ENCODE measurements at places on chromosomes 1 and 21.

- DNase-seq = no peak
Observed at GRCh38 chr1:28416509-28417194, 47.1 kb downstream of the PHACTR4 start.

GRCh38 chr1:23436520-23437354, 12.2 kb upstream of the TCEA3 start:
- no peak for DNase-seq

- no peak for DNase-seq
Observed at GRCh38 chr1:158942490-158942889, 11.1 kb downstream of the PYHIN1 start.

DNA sequence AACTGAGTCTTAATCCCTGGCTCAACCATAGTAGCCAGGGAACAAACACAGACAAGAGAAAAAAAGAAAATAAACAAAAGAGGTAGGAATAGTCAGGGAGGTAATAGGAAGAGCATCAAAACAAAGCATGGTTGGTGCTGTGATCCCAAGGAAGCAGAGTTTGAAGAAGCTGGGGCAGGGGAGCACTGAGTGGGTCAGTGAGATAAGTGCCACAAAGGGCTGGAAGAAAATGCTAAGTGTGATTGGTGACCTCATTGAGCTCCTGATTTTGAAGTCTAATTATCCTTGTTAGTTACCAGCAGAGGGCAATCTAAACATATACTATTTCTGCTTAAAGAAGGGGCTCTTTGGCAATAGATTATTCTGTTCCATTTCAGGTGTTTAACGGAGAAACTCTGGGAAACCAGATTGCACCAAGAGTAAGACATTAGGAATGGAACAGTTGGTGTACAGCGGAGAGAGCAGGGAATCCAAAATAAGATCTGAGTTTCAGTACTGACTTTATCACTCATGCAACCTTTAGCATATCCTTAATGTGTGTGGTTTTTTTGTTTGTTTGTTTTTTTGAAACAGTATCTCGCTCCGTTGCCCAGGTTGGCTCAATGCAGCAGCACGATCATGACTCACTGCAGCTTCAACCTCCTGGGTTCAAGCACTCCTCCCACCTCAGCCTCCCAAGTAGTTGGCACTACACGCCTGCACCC, 30.7 kb upstream of the KIAA1614 start:
- DNase-seq = peak; percentile 21

- DNase-seq = no peak
Observed at GRCh38 chr1:167198518-167199133, 22.1 kb upstream of the POU2F1 start.

DNA sequence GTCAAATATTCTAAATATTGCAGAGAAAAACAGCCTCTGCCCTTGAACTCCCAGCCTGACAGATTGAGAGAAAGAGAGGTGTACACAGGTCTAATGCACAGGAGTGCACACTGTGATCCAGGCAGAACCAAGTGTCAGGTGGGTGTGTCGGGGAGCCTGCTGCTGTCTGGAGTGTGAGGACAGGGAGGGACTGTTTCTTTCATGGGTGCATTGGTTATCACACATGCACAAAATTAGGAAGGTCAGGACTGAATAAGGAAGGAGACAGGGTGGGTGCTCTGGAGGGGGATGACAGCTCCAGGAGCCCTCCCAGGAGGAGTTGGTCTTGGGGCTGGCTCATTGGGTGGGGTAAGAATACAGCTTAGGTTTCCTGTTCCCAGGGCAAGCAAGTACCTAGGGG, 13.3 kb upstream of the PINK1 start:
- no peak for DNase-seq

- DNase-seq = no peak
Observed at GRCh38 chr1:110255392-110255787, 45.3 kb downstream of the KCNC4 start.

- DNase-seq = peak; percentile 23
Observed at GRCh38 chr21:41419921-41420862, 5.8 kb upstream of the MX1 start.

GRCh38 chr1:248823517-248824001, 2.2 kb downstream of the SH3BP5L start:
- no peak for DNase-seq

DNA sequence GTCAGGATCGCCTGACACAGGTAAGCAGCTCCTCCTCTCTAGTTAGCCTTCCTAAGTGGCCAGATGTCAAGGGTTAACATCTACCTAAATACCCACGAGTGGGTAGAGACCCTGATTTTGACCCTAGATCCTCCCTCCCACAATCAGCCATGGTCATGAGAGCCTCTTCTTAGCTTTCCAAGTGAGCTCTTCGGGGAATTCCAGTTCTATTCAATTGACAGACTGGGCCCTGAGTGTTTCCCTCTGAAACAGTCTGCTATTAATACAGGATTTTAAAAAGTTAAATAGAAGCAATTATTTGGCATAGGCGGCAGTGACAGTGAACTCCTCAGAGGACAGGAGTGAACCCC, 28.1 kb downstream of the C2CD2 start:
- DNase-seq = no peak

GRCh38 chr1:152053375-152053774, 16.6 kb upstream of the S100A11 start:
- DNase-seq = no peak

DNA sequence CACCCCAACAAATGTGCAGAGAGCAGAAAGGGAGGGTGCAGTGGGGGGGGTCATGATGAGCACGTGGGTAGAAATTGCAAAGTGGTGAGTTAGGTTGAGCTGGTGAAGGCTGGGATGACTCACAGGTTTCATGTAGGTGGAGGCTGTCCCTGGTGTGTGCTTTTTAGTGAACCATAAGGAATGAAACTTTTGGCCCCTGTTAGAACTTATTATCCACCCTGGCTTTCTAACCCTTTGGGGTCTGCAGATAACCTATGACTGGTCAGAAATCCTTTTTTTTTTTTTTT, 46.9 kb downstream of the DOP1B start:
- peak; percentile 59 for DNase-seq

- DNase-seq = no peak
Observed at GRCh38 chr1:30277415-30277814, 446.0 kb downstream of the MATN1 start.

- no peak for DNase-seq
Observed at GRCh38 chr1:35229587-35230360, 36.8 kb upstream of the SFPQ start.

DNA sequence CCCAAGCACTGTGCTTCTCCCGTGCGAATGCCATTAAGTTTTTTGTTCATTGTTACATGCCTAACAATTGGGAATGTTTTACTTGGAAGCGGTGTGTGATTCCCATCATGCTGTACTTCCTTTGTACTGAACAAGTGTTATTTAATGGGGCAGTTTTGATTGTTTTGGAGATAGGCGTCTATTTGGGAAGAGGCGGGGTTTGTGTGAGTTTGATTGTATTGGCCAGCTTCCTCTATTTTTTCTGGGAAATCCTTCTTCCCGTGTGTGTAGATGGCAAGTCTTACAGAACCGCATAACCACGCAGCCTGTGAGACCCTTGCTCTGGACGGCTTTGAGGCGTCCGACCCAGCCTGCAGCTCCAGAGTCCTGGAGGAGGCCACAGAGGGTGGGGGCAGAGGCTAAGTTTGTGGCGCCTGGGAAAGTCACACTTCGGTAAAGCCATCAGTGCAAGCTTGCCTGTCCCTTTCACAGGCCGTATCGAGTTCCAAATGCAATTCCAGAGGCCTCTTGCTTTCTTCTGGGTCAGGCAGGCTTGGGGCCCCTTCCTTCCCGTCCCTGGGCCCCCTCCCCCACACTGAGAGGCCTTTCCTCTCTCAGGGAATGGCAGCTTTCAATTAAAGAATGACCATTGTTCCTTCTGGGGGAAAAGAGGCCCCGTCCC, 210.3 kb downstream of the TOMM20 start:
- no peak for DNase-seq

- peak; percentile 15 for DNase-seq
Observed at GRCh38 chr1:108643492-108644335, 17.2 kb downstream of the HENMT1 start.

DNA sequence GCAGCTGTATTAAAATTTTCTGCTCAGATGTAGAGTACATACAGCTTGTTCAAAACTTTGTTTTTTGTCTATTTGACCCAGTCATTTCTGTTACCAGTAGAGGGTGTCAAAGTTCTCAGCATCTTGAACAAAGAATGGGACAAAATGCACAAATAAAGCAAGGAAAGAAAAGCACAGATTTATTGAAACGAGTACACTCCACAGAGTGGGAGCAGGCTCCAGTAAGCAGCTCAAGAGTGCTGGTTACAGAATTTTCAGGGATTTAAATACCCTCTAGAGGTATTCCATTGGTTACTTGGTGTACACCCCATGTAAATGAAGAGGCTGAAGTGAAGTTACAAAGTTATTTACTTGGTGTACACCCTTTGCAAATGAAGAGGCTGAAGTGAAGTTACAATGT, 8.9 kb upstream of the PRMT6 start:
- DNase-seq = no peak

- no peak for DNase-seq
Observed at GRCh38 chr21:41874611-41875010, 4.5 kb downstream of the PRDM15 start.

- DNase-seq = no peak
Observed at GRCh38 chr1:68917456-68917855, 420.6 kb upstream of the DEPDC1 start.

GRCh38 chr1:71649608-71650007, 568.8 kb upstream of the ZRANB2 start:
- no peak for DNase-seq

GRCh38 chr1:174911606-174912005, 88.1 kb upstream of the CACYBP start:
- DNase-seq = no peak

DNA sequence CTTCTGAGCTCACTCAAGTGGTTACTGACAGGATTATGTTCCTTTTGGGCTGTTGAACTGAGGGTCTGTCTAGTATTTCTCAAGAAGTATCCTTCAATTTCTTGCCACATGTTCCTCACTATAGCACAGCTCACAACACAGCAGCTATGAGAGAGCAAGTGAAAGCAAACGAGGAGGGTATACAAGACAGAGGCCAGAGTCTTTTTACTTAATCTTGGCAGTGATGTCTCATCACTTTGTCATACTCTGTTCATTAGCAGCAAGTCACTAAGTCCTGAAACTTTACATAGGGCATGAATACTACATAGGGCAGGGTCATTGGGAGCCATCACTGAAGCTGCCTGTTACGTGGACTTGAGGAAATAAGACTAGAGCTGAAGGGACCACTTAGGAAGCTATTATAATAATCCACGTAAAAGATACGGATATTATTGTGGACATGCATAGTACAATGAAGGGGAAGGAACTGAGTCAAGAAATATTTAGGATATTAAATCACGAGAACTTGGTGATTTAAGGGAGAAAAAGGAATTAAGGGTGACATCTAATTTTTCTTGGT, 63.7 kb downstream of the SLC30A7 start:
- DNase-seq = no peak

- DNase-seq = no peak
Observed at GRCh38 chr1:4657960-4658541, 3.6 kb downstream of the AJAP1 start.

GRCh38 chr1:22485431-22485830, 33.8 kb downstream of the ZBTB40 start:
- DNase-seq = no peak

GRCh38 chr21:44059710-44060109, 47.5 kb upstream of the PWP2 start:
- DNase-seq = no peak

GRCh38 chr1:75328691-75329090, 194.5 kb downstream of the LHX8 start:
- no peak for DNase-seq

DNA sequence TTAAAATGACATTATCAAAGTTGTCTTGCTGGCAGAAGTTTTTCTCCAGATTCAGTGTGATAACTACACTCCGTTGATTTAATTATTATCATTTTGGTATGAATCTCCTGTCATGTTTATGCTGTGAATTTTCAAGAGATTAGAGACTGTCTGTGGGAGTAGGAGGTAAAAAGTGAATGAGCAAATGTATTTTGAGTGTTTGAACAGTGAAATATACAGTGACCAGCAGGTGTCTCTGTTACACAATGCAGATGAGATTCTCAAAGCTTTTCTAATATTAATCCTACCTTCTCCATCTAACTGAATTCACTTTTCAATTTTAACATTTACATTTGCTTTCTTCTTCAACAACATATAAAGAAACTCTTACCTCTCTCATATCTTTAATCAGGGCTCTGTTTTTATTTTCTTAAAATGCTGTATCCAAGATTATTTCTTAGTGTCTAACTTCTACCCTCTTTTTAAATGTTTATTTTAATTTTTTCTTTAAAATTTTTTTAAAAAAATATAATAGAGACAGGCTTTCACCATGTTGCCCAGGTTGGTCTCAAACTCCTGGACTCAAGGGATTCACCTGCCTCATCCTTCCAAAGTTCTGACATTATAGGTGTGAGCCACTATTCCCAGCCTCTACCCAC, 20.9 kb upstream of the HSPA13 start:
- peak; percentile 13 for DNase-seq

GRCh38 chr1:3992103-3992556, 92.1 kb upstream of the C1orf174 start:
- DNase-seq = peak; percentile 13

DNA sequence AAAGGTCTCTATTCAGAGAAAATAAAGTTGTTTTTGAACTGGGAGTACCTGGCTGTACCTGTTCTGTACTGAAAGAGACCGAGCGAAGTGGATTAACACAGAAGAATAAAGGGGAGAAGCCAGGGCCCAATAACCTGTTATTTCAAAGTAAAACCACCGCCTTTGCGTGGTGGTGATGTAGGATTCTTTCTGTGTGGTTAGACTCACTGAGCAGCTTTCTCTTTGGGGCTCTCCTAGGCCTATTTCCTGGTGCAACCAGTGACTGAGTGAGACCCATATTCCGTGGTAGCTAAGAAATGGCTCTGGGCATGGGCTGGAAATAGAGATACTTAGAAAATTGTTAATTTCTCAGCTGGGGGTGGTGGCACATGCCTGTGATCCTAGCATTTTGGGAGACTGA, 99.9 kb downstream of the XCL2 start:
- no peak for DNase-seq

DNA sequence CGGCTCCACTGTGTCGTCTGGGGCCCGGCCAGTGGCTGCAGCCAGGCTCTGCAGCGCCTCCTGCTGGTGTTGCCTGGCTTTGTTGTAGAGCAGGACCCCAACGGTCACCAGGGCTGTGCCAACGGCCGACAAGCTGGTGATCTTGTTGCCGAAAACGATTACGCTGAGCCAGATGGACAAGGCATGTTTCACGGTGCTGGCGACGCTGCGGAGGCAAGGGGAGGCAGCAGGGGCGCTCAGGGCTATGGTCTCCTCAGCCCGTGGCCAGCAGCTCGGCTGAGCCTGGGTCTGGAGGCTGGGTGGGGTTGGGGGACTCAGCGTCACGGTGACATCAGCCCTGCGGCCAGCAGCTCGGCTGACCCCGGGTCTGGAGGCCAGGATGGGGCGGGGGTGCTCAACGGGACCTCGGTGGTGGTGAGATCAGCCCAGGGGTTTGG, 7.0 kb upstream of the CDK11B start:
- no peak for DNase-seq

- no peak for DNase-seq
Observed at GRCh38 chr1:200889571-200889970, 5.1 kb upstream of the INAVA start.

DNA sequence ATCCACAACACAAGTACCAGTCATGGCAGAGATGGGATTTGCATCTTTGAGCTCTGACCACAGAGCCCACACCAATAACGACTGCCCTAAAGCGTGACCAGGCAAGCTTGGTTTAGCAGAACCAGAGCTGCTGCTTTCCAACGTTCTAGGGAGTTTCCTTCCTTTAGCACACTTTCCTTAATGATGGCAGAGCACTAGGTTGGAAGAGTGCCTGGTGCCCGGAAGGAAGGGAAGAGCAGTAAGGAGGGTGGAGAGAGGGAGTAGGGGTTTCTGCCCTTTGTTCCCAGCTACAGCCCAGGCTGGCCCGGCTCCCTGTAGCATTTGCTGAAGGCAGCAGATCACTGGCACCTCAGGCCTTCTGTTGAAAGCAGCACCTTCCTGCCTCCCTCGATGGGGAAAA, 6.1 kb upstream of the EVA1C start:
- no peak for DNase-seq
